ENCODE measurements at places on chromosomes 6 and 20.
A peak's percentile ranks its signal among the peaks of the same experiment; 100 is the strongest.

DNA sequence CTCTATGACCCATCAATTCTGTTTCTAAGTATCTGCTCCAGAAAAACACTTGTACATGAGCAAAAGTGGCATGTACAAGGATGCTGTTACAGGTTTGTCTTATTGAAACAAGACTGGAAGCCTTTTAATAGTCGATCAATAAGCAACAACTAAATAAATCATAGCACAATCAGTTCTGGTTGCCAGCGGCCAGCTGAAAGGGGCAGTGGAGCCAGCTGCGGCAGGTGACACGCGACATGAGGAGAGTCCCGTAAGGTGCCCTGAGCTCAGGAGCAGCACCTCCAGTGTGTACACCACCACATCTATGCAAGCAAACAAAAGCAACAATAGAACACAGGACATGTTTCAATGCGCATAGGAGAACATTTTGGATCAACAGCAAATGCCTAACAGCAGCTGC, 20.7 kb upstream of the NNAT start:
- peak; percentile 82 for DNase-seq

GRCh38 chr6:106476331-106477105, 116.0 kb downstream of the CRYBG1 start:
- no peak for DNase-seq

- no peak for DNase-seq
These were observed 5.2 kb upstream of the C20orf203 start for GRCh38 chr20:32678948-32679347.

DNA sequence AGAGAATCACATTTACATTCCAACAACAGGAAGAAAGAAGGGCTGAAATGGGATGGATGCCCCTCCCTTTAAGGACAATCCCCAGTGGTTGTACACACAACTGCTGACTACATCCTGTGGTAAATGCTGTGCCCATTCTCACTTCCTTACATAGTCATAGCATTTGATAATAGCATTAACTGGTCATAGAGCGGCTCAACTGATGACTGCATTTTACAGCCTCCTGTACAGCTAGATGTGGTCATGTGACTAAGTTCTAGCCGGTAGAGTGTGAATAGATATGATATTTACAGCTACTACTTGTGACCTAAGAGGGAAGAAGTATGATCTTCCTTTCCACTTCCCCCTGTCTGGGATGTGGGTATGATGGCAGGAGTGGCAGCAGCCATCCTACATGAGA, 24.7 kb downstream of the KCNK17 start:
- DNase-seq, result no peak

DNA sequence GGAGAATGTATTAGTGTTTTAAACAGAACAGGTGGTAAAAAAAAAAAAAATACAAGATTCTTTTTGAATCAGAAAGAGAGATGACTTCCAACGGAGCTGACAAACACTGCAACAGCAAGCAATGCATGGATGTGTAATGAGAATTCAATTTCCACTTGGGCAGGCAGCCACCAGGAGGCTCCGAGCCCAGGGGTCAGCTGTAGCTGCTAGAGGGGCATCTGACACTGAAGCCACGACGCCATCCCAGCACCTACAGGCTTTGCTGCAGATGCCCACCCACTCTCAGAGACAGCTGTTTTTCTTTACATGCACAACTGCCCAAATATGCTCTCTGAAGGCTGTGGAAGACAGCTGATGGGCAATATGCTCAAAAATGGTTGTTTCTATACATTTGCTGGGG, 75.4 kb downstream of the ELOVL5 start:
- DNase-seq, result no peak

GRCh38 chr6:157235600-157236039, 87.7 kb downstream of the TMEM242 start:
- no peak for DNase-seq

DNA sequence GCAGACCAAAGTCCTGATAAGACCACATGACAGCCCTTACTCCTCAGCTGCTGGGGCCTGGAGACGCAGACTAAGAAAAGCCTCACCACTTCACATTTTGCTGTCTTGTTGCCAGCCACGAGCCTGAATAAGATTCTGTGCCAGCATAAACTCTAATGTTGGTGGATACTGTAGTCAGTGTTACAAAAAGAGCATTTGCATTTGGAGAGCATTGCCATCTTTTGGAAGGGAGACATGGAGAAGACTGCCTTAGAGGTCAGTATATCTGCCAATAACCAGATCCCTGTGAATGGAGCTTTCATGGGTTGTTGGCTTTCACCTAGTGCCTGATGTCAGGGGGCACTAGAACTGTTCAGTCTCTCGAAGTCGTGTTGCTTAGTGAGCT, 315.2 kb downstream of the ZFAND3 start:
- no peak for DNase-seq

- no peak for DNase-seq
These were observed 255.0 kb upstream of the ZFP64 start for GRCh38 chr20:52446421-52447224.

DNA sequence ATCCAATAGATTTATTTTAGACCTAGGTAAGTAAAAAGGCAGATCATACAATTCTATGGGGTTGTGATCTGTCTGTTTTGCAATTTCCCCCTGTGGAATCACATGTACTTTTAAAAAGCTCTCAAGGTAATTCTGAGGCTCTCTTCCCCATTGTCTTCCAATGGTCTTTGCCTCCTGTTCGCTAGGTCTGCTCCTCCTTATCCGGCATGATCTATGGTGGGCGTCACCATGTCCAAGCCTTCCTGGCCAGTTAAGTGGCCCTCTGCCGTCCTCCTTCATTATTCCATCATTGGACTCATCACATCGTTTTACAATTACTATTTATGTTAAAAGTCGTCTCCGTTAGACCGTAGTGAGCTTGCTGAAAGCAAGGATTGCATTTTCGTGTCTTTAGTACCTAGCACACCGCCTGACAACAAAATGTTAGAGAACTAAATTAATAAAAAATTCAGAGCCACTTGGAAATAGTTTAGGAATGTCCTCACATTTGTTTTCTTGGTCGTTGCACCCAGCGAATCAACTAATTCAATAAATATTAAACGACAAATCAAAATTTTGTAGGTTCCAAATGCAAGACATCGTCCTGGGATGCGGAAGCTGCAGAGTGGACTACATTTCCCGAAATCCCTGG, 2.2 kb upstream of the STXBP5 start:
- peak; percentile 9 for DNase-seq

GRCh38 chr6:42204768-42205282, 10.1 kb upstream of the GUCA1B start:
- DNase-seq, result no peak

DNA sequence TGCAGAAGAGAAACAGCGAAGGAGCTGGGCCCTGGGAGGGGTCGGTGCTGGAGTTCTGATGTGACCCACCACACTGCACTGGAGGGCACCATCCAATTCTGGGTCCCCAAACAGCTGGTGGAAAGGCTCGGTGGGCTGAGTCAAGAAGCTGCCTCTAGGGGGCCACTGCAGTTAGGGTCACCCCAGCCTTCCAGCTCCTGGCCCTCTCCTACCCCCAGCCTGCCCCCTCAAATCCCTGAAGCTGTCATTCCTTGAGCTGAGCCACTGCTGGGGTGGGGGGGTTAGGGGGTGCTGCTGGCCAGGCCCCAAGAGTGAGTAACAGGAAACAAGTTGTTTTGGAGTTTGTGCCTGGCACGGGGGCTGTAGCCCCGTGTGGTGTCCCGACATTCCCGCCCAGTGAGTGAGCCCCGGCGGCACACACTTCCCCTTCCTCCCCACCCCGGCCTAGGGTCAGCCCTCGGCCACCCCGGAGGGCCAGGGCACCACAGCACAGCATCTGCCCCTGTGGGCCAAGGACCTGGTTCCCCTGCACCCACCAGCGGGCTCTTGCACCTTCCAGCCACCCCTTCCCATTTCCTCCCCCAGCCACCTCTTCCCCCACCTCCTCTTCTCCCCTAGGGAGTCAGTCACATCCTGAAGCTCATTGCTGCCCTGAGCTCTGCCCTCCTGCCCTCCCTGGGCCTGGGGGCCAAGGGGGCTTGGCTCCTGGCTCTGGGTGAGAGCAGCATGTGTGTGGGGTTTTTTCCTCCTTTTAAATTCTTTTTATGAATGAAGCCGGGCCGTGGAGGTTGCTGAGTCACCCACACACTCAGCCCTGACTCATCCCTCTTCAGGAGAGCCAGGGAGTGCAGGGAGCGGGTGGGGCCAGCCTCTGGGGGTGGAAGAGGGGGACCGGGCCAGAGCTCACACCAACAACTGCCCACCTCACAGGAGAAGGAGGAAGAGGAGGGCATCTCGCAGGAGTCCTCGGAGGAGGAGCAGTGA, 4.6 kb downstream of the SMIM29 start:
- DNase-seq, result no peak

- DNase-seq, result no peak
These were observed 119.0 kb downstream of the ALDH8A1 start for GRCh38 chr6:134830940-134831339.

DNA sequence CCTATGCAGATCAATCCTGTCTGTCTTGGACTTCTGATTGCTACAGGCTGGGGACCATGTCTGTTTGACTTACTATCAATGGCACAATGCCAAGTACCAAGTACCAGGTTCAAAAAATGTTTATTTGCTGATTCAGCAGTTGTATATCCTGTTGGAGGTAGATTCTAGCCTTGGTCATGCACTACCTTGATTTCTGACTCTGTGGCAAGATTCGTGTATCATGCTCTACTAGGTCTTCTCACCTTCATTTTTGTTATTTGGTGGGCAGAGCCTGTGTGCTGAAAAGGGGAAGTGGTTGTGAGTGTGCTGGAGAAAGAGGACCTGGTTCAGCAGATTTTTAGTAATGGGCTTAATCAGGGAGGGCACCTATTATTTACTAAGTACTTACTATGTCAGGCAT, 192.4 kb upstream of the MYLIP start:
- DNase-seq, result no peak

GRCh38 chr6:35473075-35473849, 5.1 kb downstream of the RPL10A start:
- no peak for DNase-seq

- no peak for DNase-seq
These were observed 868.3 kb downstream of the EYS start for GRCh38 chr6:64838726-64839125.

GRCh38 chr6:100913400-100914276, 32.5 kb upstream of the ASCC3 start:
- no peak for DNase-seq

DNA sequence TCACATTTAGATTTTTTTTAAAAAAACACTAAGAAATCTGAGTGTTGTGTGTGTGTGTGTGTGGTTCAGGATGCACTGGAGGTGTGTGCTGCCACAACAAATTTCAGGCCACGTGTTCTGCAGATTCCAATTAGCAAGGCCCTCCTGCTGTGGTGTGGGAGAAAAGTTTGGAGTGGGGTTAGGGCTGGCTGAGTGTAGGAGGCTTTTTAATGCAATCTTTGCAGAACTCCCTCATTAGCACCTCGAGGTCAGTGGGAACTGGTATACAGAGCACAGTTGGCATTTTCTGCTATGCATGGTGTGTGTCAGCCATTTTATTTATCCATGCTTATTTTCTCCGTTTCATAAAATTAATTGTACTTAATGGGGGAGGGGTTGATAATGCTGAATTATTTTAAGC, 187.6 kb downstream of the SOX4 start:
- DNase-seq, result no peak

DNA sequence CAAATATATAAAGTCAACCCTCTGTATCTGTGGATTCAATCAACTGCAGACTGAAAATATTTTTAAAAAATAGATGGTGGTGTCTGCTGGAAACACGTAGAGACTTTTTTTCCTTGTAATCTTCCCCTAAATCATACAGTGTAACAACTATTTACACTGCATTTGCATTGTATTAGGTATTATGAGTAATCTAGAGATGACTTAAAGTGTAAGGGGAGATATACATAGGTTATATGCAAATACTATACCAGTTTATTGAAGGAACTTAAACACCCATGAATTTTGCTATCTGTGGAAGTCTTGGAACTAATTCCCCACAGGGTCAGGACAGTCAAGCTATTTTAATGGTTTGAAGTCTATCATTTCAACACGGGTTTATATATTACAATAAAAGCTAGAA, 10.2 kb downstream of the HDAC2 start:
- DNase-seq, result no peak
